ENCODE measurements at places on chromosomes 13 and 19.

DNA sequence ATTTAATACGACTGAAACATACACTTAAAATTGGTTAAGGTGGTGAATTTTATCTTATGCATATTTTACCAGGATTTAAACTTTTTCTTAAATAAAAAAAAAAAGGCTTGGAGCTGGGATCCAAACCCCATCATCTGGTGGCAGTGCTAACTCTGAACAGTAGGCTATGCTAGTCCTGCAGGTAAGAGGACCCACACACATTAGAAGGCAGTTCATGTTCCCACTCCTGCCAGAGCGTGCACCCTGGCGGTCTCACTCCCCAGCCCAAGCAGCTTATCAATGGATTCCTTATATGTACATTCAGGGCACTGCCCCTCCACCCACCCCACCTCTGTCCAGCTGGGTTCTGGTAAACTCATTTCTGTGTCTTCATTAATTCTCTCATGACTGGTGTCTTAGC is 31.3 kb upstream of the CEBPA start:
- DNase-seq, result no peak

GRCh38 chr13:78596399-78596735 is 7.0 kb downstream of the POU4F1 start:
- no peak for DNase-seq

DNA sequence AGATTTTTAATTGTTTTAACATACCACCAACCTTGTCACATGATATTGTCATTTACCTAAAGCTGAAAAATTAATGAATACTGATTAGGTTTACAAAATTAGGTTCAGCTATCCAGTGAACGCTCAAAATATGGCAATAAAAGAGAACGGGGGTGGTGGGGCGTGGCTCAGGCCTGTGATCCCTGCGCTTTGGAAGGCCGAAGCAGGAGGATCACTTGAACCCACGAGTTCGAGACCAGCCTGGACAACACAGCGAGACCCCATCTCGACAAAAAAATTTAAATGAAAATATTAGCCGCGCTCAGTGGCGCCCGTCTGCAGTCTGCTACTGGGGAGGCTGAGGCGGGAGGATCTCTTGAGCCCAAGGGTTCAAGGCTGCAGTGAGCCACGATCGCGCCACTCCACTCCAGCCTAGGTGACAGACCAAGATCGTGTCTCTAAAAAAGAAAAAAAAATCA is 516 bp upstream of the FAM32A start:
- DNase-seq, result no peak

DNA sequence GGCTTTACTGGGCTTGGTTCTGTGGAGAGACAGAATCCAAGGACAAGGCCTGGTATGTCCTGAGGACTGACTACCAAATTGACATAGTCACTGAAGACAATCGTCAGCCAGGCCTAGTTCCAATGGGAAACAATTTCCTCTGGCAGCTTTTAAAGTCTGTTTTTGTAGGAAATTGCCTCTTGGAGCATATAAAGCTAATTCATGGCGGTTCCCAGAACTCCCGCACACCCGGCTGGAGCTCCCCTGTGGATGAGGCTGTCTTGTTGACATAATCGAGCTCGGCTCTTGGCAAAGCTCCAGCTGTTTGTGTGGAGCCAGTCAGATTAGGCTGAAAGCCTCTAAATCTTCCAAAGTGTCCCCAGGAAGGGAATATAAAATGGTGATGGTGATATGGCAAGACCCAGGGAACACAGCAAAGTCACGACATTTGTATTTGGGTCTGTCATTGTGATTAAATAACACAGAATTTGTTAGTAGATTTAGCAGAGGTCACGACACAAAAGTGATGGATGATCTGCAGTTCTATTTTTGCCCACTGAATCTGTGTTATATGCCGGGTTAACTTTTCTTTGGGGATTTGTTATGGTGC is 395.0 kb downstream of the PCDH9 start:
- peak; percentile 74 for DNase-seq

GRCh38 chr13:75390229-75390628 is 91.7 kb downstream of the TBC1D4 start:
- DNase-seq, result no peak

DNA sequence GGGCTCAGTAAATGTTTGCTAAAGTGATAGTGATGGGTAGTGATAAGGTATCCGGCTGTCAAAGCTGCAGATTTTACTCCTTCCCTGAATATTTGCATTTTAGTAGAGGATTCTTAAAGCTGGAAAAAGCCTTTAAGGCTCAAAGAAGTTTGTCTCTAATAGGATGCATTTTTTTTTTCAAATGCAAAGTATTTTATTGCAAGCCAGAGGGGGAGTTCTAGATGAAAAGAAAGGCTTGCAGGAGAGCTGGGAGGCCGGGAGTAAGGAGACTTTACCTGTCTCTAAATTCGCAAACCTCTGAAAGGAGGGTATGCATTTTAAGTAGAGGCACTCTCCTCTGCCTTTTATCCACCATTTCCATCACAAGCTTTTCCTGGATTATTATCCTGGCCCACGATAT is 100.7 kb upstream of the FNDC3A start:
- DNase-seq, result no peak

DNA sequence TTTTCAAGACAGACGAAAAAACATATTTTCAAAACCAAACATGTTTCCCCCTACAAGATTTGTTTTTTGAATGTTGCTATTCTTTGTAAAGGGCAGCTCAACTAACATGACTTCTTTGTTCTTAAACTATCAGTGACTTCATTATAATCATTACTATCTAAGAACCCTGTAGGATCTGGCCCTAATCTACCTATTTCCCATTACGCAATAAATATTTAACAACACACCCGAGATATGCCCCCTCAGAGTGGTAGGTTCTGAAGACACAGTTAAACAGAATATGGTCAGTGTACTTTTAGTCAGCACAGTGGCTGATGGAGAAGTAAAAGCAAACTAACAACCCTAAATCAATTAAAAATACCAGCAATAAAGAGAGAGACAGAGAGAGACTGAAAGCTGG is 186.9 kb downstream of the DIAPH3 start:
- no peak for DNase-seq

GRCh38 chr13:101989798-101990350 is 412.0 kb downstream of the FGF14 start:
- DNase-seq, result no peak

DNA sequence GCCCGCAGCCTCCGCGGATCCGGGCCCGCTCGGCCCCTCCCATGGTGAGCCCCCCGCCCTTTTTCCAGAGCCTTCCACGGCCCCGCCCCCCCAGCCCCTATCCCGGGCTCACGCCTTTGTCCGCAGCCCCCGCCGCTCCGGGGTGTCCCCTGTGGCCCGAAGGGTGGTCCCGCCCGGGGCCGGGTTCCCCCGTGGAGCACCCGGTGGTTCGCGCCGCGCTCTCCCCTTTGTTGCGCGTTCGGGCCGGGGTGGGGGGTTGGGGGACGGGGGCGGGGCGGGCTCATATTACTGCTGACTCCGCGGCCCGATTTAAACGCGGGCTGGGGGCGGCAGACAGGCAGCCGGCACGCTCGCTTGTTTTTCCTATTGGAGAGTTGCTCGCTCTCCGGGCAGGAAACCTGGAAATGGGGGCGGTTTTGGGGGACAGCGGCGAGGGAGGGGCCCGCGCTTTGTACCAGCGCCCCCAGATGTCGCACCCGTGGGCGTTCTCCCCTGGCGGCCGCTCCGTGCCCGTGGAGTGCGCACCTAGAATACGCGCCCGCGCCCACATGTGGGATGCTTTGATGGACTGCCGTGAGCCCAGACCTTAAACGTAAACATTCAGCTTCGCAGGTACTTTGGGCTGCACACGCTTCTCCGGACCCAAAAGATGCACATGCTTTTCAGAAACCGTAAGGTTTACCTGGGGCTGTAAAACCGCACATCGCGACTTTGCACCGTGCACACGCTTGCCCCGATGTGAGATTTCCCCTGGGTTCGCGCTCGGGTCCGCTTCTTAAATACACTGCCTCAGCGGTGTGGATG is 699 bp downstream of the PTOV1 start:
- no peak for DNase-seq

- no peak for DNase-seq
Observed at GRCh38 chr19:35636651-35637050, 4.9 kb upstream of the ETV2 start.

- no peak for DNase-seq
Observed at GRCh38 chr19:49605605-49606004, 14.6 kb downstream of the PRR12 start.

DNA sequence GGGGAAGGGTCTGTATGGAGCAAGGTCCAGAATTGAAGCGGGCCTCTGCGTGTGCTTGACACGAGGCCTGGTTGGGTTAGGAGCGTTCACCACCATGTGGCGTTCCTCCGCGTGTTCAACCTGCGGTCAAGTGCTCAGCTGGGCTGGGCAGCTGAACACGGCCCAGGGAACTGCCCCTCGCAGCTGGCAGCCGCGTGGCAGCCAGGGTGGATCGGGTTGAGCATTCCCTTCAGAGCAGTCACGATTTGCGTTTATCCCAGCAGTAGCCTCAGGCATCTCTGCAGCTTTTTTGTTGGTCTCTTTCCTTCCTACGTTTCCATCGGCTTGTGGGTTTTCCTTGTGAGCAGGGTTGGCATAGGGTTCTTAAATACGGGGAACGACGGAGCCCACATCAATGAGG is 28.7 kb upstream of the F2RL3 start:
- DNase-seq, result no peak

- no peak for DNase-seq
Observed at GRCh38 chr19:535017-535835, 3.7 kb downstream of the CDC34 start.

GRCh38 chr13:60395971-60396782 is 843 bp upstream of the TDRD3 start:
- DNase-seq, result peak; percentile 70

GRCh38 chr13:113888701-113889330 is 24.9 kb upstream of the GAS6 start:
- no peak for DNase-seq

DNA sequence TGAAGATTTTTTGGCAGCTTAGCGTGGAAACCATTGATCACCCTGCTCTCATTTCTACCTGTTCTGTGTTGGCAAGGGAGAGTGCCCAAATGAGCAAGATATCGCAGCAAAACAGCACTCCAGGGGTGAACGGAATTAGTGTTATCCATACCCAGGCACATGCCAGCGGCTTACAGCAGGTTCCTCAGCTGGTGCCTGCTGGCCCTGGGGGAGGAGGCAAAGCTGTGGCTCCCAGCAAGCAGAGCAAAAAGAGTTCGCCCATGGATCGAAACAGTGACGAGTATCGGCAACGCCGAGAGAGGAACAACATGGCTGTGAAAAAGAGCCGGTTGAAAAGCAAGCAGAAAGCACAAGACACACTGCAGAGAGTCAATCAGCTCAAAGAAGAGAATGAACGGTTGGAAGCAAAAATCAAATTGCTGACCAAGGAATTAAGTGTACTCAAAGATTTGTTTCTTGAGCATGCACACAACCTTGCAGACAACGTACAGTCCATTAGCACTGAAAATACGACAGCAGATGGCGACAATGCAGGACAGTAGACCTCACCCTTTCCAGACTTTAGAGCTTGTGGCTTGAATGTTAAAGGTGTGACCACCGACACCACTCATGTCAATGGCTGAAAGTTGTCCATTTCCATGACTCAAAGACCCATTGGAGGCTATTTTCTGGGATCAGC is 5.8 kb downstream of the CEBPG start:
- DNase-seq, result no peak

DNA sequence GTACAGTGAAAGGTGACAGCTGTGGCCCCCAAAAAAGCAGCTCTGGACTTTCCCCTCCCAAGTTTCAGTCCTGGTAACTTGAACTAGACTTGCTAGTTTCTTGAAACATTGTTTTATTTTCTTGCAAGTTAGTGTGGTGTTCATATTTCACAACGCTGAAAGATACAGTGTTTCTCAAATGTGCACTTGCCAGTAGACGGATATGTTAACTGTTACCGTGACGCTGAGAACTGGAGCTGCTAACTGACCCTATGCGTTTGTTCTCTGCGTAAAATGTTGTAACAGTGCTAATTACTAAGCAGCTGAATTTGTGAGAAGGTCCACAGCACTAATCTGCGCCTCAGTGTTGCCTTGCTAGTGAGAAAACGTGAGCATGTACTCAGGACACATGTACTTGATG is 79.6 kb downstream of the GGACT start:
- DNase-seq, result peak; percentile 62

DNA sequence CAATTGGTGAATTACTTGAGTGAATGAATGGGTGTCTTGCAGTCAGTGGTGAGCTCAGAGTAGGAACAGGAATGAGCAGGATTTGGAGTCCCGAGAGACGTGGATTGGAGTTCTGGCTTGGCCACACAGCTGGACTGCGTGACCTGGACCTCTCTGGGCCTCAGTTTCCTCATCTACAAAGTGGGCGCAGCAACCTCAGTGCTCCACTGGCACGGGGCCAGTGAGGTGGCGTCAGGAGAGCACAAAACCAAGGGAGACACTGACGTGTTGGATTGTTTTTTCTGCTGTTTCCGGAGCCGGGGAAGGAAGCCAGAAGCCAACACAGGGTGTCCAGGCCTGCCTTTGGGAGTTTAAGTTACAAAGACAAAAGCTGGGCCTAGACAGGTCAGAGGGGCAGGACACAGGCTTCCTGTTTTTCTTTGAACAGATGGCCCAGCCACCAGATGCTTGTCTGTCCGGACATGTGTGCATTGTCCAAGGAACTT is 6.5 kb upstream of the DOCK6 start:
- no peak for DNase-seq

DNA sequence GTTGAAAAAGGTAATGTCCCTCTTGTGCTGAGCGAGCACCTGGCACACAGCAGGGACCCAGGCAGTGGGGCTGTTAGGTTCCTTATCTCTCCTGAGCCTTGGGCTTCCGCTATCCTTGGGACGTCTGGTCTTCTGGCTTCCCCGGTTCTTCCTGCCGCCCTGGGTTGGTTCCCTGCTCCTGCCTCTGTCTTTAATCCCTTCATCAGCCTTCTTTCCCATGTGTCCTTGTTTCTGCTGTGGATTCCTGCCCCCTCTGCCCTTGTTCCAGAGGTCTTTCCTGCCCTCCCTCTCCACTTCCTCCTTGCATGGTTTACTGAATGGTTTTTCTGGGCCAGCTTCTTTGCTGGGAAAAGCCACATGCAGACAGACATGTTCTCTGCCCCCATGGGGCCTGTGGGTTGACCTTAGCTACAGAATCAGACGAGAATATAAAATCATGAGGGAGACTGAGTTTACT is 2.6 kb downstream of the EPN1 start:
- no peak for DNase-seq

GRCh38 chr13:75149776-75150175 is 332.2 kb downstream of the TBC1D4 start:
- DNase-seq, result no peak

- DNase-seq, result no peak
Observed at GRCh38 chr13:42836930-42837690, 55.7 kb downstream of the FAM216B start.

DNA sequence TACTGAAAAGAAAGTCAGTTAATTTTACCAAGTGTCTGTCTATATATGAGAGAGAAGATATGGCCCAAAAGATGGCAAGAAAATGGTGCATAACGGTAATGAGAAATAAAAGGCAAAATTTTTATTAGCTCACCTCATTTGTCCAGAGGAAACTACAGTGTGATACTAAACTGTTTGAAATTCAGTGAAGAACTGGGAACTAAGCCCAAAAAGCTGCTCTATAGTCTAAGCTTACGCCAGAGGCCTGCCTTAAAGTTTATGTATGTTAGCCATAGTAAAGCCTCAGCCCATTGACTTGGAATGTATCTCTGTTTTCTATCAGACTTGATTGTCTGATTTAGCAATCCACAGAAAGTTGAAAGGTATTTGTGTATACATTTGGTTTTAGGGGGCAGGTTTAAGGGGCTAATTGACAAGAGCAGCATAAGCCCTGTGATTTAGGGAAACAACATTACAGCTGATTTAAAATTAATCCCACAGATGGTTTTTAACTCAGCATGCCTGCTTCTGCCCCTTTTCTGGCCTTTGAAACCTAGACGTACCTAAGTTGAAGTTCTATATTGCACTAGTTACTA is 91.0 kb upstream of the MAB21L1 start:
- DNase-seq, result no peak

GRCh38 chr19:45866400-45867176 is 2.5 kb downstream of the FOXA3 start:
- no peak for DNase-seq
